ENCODE measurements at places on chromosomes 12 and 14.

DNA sequence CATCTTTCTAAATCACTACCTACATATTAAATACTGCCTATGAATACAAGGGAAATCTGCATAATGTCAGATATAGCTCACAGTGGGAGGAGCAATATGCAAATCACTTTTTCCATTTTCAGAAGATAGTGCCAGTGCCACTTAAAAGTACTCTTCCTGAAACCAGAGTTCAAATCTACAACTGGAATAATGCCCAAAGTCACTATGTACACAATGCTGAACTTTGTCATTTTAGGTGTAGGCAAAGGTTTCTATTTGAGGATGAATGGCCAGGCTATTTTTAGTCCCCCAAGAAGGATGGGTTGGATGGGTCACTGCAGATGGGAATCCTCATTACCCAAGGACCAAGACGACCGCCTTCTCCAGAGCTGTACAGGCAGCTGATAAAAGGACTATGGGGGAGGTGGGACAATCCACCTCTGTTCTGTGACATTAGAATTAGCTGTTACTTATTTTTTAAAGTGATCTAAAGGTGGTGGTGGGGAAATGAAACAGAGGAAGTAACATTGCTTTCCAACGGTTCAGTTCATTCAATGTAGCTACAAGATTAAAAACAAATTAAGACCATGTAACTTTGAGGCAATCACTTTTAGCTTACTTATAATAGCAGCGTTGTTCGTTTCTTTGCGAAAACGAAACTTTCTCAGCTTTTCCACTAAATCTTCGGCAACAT is 5.6 kb downstream of the GMFB start:
- no peak for DNase-seq

GRCh38 chr12:57864442-57865083 is 18.0 kb upstream of the CTDSP2 start:
- DNase-seq, result no peak

- DNase-seq, result no peak
Measured at GRCh38 chr12:109752117-109753053, 38.8 kb downstream of the FAM222A start.

GRCh38 chr12:118307069-118307954 is 65.4 kb downstream of the TAOK3 start:
- no peak for DNase-seq

DNA sequence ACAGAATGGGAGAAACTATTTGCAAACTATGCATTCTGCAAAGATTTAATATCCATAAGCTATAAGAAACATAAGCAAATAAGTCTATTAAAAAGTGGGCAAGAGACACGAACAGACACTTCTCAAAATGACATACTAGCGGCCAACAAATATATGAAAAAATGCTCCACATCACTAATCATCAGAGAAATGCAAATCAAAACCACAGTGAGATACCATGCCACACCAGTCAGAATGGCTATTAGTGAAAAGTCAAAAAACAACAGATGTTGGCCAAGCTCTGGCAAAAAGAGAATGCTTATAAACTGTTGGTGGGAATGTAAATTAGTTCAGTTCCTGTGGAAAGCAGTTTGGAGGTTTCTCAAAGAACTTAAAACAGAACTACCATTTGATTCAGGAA is 121.3 kb downstream of the KCNMB4 start:
- no peak for DNase-seq

GRCh38 chr12:132373901-132374611 is 44.7 kb upstream of the GALNT9 start:
- DNase-seq, result no peak

- no peak for DNase-seq
Measured at GRCh38 chr12:71782017-71782416, 27.4 kb downstream of the RAB21 start.

DNA sequence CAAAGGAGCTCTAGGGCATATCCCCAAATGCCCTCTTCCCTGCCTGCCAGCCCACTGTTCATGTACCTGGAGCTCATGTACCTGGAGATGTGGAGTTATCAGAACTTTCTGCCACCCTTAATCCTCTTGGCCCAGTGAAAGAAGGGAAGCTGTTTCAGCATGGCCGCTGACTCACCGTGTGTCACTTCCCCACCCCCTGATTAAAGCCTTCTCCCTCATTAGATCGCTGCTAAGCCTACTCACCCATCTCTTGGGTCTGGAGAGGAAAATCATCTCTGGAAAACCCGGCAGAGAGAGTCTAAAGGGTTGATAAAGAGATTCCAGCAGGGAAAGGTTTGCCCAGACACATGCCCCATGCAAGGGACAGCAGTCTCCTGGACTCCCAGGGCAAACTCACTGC is 4.5 kb upstream of the LTBP2 start:
- no peak for DNase-seq

DNA sequence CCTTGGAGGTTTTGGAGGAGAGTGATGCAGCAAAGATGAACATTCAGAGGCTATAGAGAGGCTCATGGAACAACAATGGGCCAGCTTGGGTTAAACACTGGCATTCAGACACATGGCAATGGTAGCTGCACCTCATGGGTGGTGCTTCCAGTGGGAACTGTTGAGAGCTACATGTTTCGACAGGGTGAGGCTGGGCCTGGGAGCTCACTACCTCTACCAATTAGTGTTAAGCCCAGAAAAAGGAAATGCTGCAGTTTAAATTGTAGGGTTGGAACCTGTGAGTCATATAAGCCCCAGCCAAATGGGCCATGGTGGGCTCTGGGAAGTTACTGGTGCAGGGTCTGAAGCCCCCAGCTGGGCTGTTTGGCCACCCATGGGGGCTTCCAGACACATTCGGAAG is 279.7 kb downstream of the ZFP36L1 start:
- DNase-seq, result no peak

DNA sequence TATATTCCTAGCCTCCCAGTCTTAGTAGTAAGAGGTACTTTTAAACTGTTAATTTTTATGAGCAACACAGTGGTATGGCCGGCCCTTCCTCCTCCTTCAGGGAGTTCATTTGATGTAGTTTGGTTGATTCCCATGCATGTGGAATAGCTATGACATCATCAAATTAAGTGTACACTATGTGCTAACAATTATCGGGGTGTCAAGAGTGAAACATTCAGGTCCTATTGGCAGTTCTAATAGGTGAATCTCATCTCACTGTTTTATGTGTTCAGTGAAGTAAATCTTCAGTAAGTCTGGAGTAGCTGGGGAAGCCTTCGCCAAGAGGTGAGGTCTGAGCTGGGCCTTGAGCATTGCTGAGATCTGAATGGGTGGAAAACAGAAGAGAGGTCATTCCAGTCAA is 656.5 kb downstream of the DIO2 start:
- no peak for DNase-seq

GRCh38 chr12:182381-182892 is 31.5 kb downstream of the SLC6A12 start:
- DNase-seq, result no peak

DNA sequence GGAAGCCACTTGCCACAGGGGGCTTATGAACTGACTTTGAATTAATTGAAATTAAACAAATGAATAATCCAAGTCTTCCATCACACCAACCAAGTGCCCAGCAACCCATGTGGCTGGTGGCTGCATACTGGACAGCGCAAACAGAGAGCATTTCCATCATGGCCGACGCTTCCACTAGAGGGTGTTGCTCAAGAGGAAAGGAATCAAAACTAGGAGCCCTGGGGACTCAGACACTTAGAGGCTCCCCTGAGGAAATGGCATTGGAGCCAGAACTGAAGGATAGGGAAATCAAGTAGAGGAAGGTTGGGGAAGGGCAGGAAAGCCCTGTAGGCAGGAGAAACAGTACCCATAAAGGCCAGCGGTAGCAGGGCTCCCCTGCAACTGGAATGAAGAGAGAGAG is 50.6 kb upstream of the NUAK1 start:
- DNase-seq, result no peak

GRCh38 chr12:51270067-51270950 is at the start of gene SMAGP:
Gene SMAGP, minus strand, starts transcription at chr12:51270415. Its CDS starts 1,137 bp downstream, at chr12:51269278.
- DNase-seq, result no peak

- DNase-seq, result no peak
Measured at GRCh38 chr14:32707742-32708500, 230.8 kb upstream of the NPAS3 start.

DNA sequence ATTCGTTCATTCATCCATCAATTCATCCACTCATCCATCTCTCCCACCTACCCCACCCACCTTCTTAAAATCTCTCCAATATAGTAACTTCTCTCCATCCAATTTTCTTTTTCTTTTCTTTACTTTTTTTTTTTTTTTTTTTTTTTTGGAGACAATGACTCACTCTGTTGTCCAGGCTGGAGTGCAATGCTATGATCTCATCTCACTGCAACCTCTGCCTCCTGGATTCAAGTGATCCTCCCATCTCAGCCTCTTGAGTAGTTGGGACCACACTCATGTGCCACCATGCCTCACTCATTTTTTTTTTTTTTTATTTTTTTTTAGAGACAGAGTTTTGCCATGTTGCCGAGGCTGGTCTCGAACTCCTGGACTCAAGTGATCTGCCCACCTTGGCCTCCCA is 118.4 kb downstream of the SUDS3 start:
- DNase-seq, result no peak

DNA sequence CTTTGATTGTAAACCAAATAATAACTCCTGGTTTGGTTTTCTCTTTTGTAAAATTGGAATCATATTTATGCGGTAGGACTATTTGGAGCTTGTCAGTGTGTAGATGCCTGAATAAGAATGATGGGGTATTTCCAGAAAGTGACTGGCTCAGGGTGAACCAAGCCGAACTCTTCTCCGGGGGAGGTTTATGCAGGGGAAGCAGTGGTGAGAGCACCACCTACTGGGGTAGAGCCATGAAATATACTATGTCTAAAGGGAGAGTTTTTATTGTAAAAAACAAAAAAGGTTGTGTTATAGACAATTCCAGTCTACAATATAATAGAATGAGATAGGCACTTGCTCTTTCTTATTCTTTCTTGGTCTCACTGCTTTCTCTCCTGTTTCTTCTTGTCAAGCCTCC is 222.9 kb upstream of the SLC16A7 start:
- no peak for DNase-seq

- no peak for DNase-seq
Measured at GRCh38 chr12:82130762-82131161, 227.4 kb downstream of the CCDC59 start.

DNA sequence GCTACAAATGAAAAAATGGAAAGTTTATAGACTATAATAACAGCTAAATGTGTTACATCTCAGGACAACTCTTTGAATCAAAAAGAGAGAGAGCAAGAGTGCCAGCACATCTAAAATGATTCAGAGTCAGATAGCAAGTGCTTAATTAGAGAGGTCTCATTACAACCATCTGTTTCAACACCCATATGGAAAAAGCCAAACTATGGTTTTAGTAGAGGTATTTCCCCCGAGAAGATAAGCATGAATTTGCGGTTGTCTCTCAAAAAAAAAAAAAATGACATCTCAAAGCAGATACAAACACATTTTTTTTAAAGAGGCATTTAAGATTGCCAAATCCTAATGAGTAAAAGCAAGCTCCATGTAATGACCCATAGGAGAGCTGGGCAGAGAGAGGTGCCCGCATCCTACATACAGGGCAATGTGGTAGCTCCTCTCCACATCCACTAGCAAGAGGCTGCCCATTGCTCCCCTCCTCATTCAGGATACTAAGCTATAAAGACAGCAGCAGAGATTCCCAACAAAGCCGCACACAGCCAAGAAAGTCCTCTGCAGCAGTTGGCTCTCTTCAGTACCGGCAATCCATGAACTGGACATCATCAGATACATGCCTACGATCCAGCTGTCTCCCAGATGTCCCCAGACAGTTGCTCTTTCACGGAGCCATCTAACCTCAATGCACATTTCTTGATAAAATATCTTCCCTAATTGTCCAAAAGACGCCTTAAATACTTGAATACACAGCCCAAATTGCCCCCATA is 100.4 kb downstream of the EFCAB11 start:
- no peak for DNase-seq

DNA sequence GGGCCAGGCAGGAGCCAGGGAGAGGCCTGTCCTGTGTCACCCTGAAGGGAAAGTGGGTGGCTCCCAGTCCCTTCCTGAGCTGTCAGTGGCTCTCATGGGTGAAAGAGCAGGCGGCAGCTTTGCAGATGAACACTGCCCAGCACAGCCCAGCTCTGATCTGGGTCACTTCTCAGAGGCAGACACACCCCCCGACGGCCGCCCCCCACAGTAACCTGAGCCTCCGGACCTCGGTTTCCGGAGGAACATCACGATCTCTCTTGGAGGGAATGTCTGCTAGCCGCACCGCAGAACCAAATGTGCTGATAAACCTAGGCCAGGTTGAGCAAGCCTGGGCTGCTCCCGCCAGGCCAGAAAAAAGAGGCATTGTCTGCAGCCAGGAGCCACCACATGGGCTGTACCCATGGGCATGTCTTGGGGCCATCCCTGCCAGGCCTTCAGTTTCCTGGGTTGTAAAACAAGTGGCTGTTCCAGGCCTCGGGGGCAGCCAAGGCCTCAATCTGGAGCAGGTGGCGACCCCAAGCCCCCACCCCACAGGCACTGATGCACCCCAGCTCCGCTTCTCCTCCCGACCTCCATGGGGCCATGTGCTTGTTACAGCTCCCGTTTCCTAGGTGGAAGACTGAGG is 57.6 kb downstream of the NCOR2 start:
- peak; percentile 53 for DNase-seq

DNA sequence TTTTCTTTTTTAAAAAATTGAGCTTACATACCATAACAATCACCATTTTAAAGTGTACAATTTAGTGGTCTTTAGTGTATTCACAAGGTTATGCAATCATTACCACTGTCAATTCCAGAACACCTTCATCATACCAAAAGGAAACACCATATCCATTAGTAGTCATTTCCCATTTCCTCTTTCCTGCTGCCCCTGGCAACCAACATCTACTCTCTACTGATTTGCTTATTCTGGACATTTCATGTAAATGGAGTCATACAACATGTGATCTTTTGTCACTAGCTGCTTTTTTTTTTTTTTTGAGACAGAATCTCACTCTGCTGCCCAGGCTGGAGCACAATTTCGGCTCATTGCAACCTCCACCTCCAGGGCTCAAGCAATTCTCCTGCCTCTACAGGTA is 66.8 kb upstream of the CFL2 start:
- no peak for DNase-seq

DNA sequence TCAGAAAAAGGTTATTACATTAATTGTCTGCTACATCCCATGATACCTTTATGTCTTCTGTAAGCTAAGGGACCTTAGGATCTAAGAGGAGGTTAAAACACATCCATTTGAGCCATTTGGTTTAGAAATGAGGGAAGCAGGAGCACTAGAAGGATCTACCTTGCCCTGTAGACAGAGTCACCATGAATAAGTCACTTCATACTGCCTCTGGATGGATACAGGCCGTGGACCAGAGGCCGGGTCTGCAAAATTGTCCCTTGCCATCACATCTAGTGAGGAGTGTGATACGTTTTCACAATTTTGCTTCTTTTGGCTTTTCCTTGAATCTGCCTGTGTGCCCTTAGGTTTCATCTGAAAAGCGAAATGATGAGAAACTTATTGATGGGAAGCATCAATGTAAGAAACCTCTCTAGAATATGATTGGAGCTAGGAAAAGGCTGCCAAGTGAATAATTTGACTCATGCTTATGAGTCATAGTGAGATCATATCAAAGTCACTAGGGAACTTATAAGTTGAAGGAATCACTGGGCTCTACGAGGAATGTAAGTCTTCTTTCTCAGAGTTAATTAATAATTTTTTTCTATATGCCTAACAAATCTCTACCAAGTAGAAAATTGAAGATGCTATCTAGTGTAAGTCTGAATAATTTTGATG is 10.8 kb downstream of the GLRX5 start:
- DNase-seq, result no peak
